ENCODE measurements at places on chromosomes 12 and 14.
A peak's percentile ranks its signal among the peaks of the same experiment; 100 is the strongest.

- no peak for DNase-seq
These were observed 40.6 kb downstream of the HSD17B6 start for GRCh38 chr12:56803750-56804149.

DNA sequence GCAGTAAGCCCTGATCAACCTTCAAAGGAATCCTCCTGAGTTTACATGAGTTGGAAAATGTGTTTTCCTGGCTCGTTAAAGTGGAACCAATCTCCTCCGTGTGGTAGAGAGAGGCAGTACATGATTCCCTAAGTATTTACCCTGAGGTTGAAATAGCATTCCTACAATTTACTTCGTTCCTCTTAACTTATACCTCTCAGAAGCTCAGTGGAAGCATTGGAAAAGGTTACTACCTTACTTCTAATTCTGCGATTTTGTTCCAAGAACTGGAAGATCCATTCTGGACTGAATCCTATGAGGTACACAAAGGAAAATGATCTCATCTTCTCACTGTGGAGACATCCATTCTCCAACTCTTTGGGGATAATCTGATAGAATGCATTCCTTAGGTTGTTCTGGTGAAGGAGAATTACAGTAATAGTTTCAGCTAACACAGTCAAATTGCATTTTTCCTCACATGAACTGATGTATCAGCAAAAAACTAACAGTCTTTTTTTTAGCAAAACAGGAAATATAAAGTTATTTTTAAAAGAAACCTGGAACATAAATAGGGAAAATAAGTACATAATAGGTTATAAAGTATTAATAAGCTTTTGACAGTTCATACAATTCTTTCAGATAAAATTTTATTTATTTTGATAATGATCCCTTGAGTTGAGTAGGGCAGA is 475.6 kb downstream of the PDZRN4 start:
- DNase-seq = no peak

GRCh38 chr12:52201451-52201839 is 9.6 kb upstream of the KRT80 start:
- no peak for DNase-seq

GRCh38 chr14:103961928-103962578 is 19.7 kb upstream of the RD3L start:
- DNase-seq = no peak

- no peak for DNase-seq
These were observed 130.0 kb upstream of the ARHGAP5 start for GRCh38 chr14:31947076-31947475.

DNA sequence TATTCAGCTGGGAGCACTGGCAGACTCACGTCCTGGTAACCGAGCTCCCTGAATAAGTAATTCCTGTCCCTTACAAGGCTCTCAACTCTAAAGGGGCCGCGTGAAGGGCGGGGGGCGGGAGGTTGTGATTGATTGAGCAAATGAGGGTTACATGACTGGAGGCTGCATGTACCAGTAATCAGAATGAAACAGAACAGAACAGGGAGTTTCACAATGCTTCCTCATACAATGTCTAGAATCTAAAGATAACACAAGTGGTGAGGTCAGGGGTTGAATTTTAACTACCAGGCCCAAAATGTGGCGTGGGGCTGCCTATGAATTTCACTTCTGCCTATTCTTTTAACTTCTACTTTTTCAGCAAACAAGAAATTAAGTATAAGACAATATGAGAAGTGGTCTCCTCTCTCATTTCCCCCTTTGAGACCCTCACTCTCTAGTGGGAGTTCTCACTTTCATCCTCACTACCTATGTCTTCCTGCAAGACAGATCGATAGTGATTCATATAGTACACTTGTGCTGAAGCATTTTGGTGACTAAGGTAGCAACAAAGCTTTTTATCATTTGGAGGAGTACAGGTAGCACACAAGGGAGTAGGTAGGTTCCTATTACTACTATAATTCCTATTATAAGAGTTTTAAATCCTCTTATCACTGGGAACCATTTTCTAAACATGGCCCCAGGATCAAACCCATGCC is 239.8 kb downstream of the KTN1 start:
- DNase-seq = no peak

- no peak for DNase-seq
These were observed 19.0 kb downstream of the ZDHHC22 start for GRCh38 chr14:77122526-77123125.

GRCh38 chr12:81359736-81360135 is 281.9 kb downstream of the ACSS3 start:
- DNase-seq = no peak

- DNase-seq = no peak
These were observed 6.9 kb downstream of the MMAB start for GRCh38 chr12:109566424-109566823.

DNA sequence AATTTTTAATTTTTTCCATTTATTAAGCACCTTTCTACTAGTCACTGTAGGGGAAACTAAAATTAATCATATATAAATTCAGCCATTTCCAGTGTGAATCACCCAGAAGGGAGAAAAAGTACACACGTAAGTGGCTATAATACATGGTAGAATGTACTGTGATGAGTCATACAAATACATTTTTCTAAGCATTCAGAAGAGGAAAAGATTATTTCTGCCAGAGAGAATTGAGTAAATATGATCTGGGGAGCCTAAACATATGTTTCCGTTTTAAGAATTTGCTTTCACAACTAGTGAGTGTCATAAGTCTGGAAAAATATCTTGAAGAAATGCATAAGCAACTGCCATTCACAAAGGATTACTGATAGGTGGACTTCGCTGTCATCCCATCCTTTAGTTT is 102.8 kb downstream of the TGFB3 start:
- no peak for DNase-seq

GRCh38 chr12:55126106-55126505 is at the start of gene OR9K2:
Gene OR9K2 (plus strand): TSS chr12:55126406. CDS start chr12:55129835, 3,429 bp downstream.
- DNase-seq = no peak

GRCh38 chr14:50512463-50512862 is 19.9 kb downstream of the MAP4K5 start:
- no peak for DNase-seq

DNA sequence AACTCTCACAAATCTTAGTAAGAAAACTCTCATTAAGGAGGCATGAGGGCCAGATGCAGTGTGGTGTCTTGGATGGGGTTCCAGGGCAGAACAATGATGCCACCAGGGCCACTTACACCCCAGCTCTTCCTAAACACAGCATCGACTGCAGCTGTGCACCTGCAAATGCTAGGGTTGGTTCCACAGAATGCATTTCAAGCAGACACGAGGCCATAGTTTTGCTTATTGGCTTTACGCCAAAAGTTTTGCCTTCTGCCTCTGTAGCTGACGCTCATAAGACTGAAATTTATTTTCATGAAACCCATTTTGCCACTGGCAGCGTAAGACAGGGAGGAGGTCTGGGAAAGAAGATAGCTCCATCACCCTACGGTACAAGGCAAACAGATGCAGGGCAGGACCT is 179.0 kb downstream of the RIMBP2 start:
- DNase-seq = no peak

- peak; percentile 3 for DNase-seq
These were observed 477.1 kb upstream of the CCDC196 start for GRCh38 chr14:66009089-66009488.

DNA sequence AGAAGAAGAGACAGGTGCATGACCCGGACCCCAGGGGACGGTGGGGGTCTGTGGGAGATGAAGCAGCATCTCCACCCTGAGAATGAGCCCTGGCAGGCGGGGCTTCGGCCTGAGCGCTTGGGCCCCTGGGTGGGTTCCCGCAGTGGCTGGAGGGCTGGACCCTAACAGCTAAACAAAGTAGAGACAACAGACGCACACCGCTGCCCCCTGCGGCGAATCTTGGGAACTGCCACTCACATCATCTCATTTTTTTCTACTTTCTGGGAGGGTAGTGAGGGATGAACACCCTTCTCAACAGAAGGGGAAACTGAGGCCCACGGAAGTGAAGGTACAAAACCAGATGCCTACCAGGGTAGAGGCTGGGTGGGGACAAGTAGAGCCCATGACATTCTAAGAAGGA is 104.7 kb downstream of the RFLNA start:
- DNase-seq = no peak

DNA sequence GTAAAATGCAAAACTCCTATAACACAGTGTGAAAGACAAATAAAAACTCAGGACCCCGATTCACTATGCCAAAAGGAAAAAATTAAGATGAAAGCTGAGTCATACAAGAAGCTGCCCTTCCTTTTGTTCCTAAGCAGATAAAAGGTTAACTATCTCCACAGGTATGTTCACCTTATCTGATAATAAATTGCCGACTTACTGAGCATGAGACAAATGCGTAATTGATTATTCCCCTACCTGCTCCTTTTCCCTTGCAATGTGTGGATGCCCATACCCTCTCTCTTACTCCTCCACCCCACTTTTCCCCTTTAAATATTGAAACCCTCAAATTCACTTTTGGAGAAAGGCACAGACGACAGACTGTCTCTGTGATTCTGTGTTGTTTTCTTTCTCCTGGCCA is 148.6 kb upstream of the TMEM260 start:
- DNase-seq = no peak

- DNase-seq = peak; percentile 57
These were observed 105.1 kb upstream of the TMEM260 start for GRCh38 chr14:56474419-56475022.

DNA sequence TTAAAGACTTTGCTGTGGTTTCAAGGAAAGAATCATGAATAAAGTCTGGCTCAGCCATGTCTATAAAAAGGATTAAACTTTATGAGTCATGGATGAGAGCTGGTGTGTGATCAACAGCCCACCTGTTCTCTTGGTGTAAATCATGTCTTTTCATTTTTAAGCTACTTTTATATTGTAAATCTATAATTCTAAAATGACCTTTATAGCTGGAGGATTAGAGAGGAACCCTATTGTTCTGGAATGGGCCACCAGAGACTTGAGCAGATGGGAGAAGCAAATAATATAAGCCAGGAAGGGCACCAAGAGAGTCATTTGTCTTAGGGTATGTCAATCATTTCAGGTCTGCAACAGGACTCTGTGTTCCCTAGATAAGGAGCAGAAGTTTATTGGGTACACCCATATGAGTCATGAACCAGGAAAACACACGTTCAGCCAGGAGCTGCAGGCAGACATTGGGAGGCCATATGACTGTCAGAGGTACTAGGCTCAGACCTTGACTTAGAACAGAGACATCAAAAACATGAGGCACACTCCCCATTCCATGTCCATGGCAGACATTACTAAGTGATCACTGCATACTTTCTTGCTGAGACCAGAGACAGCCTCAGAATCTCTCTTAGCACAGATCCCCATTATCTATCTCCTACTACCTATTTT is 49.3 kb downstream of the NDUFA12 start:
- peak; percentile 11 for DNase-seq

- no peak for DNase-seq
These were observed 12.3 kb upstream of the GNG2 start for GRCh38 chr14:51848120-51848519.

DNA sequence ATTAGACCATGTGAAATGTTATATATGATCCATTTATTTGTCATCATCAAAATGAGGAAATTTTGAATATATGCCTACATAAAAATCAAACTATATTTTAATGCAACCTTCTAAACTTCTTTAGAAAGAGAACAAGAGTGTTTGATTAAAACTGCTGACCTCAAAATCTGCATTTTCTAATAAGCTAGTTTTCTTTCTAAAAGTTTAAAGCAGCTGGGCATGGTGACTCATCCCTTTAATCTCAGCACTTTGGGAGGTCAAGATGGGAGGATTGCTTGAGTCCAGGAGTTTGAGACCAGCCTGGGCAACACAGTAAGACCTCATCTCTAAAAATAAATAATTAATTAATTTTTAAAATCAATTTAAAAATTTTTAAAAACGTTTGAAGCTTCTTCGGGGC is 36.2 kb downstream of the GNPTAB start:
- DNase-seq = no peak

GRCh38 chr12:128259556-128260070 is 7.4 kb upstream of the TMEM132C start:
- DNase-seq = peak; percentile 6

DNA sequence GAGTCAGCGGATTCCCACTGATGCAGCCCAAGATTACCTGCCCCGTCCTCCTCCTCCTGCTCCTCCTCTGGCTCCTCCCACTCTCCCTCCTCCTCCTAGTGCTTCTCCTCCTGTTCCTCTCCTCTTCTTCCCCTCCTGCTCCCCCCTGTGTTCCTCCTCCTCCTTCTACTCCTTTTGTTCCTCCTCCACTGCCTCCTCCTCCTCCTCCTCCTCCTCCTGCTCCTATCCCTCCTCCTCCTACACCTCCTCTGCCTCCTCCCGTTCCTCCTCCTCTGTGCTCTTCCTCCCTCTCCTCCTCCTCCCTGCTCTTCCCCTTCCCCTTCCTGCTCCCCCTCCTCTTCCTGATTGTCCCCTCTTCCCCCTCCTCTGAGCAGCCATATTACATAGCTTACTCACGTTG is 141.3 kb downstream of the CACNA1C start:
- DNase-seq = no peak

GRCh38 chr14:38481952-38482678 is 226.2 kb upstream of the CLEC14A start:
- DNase-seq = peak; percentile 29

- no peak for DNase-seq
These were observed 9.8 kb downstream of the ARHGEF25 start for GRCh38 chr12:57620936-57621496.

DNA sequence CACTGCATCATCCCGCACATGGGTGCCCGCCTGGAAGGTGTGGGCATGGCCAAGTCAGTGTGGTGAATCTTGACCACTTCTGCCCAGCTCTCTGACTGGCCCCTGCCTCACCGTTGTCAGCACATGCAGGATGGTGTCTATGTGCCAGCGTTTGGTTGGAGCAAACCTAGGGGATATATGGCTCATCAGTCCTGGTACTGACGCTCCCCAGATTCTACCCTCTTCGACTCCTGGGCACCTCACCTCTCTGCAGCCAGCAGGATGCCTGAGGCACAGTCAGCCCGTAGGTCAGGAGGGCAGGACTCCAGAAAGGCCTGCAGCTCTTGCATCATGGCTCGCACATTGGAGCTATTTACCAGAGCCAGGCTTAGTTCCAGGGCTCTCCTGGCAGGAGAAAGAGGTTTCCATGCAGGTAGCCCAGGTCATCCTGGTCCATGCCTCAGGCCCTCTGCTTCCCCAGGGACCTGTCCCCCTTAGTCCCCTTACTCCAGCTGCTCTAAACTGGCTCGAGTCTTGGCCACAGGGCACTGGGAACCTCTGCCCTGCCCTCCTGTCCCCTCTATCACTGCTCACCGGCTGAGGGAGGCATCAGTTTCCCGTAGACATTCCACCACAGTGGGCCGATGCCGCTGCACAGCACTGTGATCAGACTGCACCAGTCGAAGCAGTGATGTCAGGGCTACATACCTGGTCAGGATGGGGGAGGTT is 4.0 kb downstream of the AP1G2 start:
- no peak for DNase-seq

GRCh38 chr12:119544765-119545625 is 48.6 kb upstream of the TMEM233 start:
- peak; percentile 61 for DNase-seq

- no peak for DNase-seq
These were observed 592.0 kb downstream of the KCNH5 start for GRCh38 chr14:62453226-62453625.

- DNase-seq = no peak
These were observed 578.6 kb downstream of the SLC16A7 start for GRCh38 chr12:60174476-60174875.

Data from NCI-H460 (cell line).